ENCODE measurements at places on chromosomes 16 and 17.

DNA sequence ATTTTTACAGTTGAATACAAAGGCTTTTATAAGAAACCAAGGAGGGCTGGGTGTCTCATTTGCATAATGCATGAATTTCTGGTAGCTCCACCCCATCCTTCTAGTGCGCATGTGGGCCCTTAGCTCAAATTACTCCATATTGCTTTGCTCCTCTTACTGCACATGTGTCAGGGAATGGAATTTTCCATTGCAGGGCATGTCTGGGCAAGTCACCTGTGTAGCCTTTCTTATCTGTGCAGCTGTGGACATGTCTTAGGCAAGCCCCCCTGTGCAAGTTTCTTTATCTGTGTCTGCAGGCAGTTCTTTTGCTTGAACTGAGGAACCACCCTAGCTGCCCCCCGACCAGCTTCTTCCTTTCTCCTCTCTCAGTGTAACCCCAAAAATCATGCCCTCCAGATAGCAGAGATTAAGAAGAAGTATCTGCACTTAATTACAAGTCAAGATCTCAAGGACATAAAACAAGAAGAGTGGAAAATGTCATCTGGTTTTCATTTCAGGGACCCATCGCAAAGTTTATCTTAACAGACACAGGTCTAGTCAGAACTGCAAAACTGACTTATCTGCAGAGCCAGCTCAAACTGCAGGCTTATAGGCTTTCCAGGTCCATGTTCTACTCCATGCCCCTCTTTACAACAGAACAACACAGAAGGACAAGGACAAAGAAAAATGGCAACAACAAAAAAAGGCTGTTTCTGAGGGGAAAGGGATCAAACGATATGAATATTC lies 137.9 kb upstream of the HS3ST4 start:
- no peak for DNase-seq

- DNase-seq = no peak
Measured at GRCh38 chr17:19948116-19948943, 29.3 kb downstream of the AKAP10 start.

DNA sequence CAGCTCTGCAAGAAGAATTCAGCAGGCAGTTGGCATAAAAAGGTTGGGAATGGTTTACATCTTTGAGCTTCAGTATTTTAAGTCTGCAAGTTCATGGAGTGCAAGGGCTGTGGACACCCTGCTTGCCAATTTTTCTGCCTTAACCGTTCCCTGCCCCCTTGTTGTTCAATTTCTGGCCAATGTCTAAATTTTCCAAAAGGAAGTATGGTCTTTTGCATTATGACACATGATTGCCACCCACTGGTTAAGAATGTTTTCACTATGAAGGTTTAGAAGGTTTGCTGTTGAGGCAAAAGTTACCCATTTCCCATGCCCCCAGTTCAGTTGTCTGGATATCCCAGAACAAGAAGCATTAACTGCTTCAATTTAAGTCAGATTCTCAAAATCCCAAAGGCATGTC lies 441.9 kb downstream of the CDH13 start:
- DNase-seq = no peak

GRCh38 chr17:74739227-74739831 lies 2.3 kb downstream of the RAB37 start:
- DNase-seq = no peak

- no peak for DNase-seq
Measured at GRCh38 chr16:3998793-3999478, 117.3 kb downstream of the ADCY9 start.

DNA sequence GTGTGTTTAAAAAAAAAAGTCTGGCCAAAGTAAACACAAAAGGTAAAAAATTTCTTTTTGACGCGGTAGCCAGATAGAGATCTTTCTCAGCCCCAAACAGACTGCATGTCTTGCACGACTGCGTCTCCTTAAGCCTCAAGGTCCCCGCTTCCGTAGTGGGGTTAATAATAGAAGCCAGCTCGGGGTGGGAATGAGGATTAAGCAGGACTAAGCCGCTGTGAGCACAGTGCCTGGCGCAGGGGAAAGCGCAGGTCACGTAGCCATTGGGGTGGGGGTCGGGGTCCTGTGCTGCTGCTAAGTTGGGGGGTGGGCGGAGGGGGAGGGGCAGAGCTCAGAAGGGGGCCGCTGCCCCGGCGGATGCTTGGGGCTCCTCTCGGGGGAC lies 521 bp downstream of the GGA2 start:
- DNase-seq = peak; percentile 48

DNA sequence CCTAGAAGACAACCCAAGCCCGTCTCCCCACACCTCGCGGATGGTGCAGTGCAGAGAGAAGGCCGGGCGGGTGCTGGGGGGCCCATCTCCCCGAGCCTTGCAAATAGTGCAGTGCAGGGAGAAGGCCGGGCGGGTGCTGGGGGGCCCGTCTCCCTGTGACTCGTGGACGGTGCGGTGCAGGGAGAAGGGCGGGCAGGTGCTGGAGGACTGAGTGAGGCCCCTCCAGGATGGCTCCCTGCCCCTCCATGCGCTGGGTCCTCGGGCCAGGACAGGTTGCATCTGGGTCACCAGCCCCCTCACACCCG lies 40.0 kb upstream of the ACSF3 start:
- DNase-seq = no peak

- no peak for DNase-seq
Measured at GRCh38 chr16:57618296-57619132, 9.9 kb upstream of the ADGRG1 start.

DNA sequence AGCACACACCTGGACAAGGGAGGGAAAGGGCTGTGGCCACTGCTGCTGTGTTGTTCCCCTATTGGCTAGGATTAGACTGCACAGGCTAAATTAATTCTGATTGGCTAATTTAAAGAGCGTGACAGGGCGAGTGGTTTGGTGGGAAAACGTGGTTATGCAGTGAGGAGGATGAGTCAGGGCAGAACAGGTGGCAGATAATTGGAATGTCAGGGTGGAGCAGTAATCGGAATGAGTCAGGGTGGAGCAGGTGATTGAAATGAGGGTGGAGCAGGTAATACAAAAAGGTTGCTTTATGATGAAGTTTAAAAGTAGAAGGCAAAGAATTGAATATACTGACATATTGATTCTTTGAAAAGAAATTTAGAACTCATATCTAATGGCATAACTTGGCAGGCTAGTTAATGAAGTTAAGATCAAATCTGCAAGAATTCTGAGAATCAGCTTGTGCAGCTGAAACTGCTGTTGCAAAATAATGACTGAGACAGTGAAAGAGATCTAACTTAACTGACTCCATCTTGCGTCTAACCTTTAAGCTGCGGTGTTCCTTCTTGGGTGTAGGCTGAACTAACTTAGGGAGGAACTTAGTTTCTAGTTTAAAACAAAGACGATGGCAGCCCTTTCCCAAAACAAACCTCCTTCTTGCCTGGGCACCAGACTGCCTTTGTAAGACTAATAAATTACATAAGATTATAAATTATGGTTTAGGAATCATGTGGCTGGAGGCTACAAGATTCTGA lies 174.3 kb downstream of the UTP18 start:
- no peak for DNase-seq

GRCh38 chr16:87881324-87882200 lies 12.3 kb upstream of the SLC7A5 start:
- DNase-seq = no peak

GRCh38 chr17:57984936-57985674 lies 2.9 kb downstream of the VEZF1 start:
- DNase-seq = no peak

DNA sequence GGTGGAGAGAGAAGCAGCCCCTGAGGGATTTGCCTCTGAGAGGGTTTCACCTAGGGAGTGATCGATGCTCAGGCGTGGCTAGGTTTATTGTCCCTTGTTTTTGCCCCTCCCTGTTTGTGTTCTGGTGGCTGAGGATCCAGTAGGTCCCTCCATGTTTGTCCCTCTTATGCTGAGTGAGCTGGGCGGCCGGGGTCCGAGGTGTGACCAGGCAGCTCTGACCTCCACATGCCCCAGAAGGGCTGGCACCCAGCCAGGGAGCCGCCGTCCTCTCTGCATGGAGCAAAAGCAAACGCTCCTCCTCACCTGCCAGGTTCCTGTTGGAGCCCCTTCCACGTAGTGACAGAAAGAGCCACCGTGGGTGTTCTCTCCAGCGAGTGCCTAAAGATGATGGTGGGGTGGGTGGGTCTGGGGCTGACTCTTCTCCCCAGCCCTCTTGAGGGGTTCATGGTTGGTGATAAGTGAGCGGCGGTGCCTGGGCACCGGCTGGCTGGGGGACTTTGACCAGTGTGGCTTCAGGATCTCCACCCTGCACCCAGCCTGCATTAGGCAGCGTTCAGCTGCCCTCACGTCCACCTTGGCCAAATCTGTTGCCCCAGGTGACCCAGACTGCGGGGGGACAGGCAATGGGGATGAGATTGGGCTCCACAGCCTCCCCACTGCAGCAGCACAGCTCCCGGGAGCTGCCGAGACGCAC lies 14.1 kb upstream of the NUDT16L1 start:
- DNase-seq = no peak

- DNase-seq = no peak
Measured at GRCh38 chr17:71033336-71033735, 864.0 kb downstream of the KCNJ2 start.

DNA sequence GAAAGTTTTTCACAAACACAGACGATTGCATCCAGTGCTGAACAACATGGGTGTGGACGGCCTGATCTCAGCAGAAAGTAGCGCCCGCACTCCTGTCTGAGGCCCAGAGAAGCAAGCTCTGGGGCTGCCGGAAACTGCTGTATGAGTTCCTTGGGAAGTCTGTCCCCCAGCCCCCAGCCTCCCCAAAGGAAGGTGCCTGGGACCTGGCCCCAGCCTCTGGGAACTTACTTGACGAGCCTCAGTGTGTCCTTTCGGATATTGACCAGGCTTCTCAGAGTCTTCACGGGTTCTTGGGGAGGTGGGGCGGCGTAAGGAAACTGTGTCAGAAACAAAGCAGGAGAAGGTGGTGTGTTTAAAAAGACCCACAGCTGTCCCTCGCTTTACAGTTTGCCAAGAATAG lies 32.4 kb upstream of the FOXJ1 start:
- no peak for DNase-seq

DNA sequence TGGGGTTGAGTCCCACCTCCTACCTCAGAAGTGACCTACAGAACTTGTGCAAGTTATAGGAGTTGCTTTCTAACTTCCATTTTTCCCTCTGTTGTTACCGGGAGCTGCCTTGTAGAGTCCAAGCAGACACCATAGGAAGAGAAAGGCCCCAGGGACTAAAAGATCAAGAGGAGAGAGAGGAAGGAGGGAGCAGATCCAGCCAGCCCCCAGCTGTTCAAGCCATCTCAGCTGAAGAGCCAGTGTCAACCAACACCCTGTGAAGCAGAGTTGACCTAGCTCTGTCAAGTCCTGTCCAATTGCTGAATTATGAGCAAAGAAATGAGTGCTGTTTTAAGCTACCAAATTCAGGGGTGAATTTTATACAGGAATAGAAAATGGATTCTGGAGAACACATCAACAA lies 34.9 kb upstream of the CACNG4 start:
- DNase-seq = no peak

DNA sequence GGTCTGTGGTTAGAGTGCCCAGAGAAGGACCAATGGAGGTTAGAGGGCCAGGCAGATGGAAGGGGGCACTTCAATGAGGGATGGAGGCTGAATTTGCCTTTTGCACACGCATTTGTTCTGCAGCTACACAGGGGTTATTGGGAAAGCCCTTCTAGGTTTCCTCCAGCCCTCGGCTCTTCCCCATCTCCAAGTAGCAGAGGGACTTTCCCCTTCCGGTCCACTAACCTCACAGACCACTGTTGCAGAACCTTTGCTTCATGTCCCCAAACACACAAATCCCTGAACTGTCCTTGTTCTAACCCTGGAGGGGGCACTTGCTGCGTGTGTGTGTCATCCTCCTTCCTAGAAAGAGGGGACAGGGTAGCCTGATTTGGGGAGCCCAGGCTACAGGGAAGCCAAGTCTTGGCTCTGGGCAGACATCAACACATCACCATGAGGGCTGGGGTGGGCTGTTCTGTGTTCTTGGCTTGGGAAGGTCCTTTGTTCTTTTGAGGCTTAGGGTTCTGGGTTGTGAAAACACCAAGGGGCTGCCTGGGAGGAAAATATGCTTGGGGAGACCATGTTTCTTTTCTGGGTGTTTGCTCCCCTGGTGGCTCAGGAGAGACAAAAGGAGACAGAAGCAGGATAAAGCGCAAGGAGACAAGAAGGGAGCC lies 7.3 kb upstream of the NR1D1 start:
- no peak for DNase-seq

DNA sequence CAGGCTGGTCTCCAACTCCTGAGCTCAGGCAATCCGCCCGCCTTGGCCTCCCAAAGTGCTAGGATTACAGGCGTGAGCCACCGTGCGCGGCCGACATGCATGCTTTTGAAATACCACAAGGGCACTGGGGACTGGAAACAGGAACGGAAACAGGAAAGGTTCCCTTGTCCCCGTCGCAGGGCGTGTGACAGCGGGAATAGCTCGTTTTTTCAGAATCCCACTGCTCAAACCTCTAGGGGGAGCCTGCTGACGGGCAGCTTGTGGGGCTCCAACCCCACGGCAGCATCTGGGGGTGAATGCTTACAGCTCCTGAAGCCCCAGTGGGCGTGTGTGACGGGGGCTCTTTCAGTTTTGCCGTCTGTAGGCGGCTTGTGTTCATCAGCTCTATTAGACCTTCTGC lies 18.8 kb upstream of the ASGR2 start:
- DNase-seq = peak; percentile 55

DNA sequence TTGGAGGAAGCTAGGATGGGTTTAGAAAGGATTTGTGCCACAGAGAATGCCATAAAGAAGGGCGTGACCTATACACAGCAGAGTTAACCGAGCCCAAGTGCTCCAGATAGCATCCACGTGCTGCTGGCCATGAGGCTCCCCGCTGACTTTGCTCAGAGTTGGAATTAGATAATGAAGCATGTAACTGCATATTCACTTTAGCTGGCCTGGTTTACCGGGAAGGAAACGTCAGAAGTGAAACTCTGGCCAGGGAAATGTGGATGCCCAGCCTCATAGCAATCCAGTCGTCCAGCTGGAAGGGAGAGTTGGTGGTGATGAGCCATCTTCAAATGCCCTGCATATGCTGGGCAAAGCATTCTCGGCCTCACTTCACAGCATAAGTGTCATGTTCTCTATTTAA lies 6.1 kb downstream of the KRT35 start:
- no peak for DNase-seq

DNA sequence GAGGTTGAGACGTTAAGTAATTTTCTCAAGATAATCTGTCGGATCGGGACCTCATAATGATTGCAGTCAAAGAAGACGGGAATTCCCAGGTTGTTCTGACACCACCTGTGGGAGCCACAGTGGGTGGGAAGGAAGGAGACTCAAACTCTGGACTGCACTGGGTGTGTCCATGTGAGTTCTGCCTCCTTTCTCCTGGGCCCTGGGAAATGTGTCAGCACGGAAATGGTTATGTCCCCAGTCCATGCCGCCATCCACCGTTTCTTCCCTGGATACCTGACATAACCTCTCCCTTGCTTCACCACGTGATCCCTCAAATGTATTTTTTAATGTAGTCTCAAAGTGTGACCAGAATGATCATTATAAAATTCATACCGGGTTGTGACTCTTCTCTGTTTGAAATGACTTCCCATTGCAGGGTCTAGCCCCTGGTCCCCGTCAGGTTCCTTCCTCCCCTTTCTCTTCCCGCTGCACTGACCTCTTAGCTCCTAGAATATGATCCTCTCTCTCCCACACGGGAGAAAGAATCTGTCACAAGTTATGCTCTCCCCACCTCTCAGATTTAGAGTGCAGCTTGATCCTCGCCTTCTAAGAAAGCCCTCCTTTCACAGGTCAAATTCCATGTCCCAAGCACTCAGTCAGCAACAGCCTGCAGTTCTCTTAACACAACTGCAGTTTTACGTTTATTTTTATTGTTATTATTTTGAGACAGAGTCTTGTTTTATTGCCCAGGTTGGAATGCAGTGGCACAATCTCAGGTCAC lies 820.0 kb upstream of the EEF2KMT start:
- DNase-seq = no peak

Data from CD4-positive, alpha-beta T cell treated with Interleukin-21 for 1 hour (primary cell).